Glomerular endothelial cell (primary cell): ENCODE measurements at places on chromosomes 1 and 21.

- DNase-seq, result no peak
These were observed 125.8 kb downstream of the TLR5 start for GRCh38 chr1:223017291-223017690.

GRCh38 chr1:228848406-228848805 is 113.1 kb downstream of the RHOU start:
- no peak for DNase-seq

- DNase-seq, result no peak
These were observed 167.1 kb upstream of the GJB5 start for GRCh38 chr1:34587761-34588160.

DNA sequence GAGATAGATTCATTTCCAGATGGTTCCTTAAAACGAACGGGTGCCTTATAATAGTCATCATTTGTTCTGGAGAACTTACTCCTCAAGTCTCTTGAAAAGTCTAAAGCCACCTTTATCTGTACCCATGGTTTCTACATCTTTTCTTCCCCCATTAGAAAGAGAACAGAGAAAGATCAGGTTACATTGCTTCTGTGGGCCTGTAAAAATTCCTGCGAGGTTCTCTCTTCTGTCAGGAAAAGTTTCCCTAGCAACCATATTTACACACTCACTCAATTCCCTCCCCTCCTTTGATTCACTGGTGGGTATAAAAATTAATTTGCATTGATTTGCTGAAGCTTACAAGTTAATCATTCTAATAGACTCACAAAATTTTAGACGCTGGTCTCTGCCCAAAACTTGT is 6.7 kb downstream of the PHC2 start:
- DNase-seq, result no peak

DNA sequence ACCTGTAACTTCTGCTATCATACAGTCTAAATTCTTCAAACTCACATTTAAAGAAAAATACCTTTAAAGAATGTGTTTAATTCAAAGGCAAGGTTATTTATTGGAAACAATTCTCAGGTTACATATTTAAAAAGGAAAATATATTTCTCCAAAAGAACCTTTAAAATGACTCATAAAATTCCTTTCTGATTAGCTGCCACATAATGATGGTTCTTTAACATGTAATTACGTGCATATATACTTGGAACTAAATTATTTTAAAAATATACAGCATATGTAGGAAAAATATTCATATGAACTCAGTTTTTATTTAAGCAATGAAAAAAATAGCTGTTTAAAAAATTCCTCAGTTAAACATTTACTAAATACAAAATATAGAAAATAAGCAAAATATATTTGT is 173.6 kb downstream of the COP1 start:
- DNase-seq, result no peak

GRCh38 chr1:26121854-26122773 is 10.5 kb downstream of the PDIK1L start:
- DNase-seq, result no peak

- no peak for DNase-seq
These were observed 88.8 kb upstream of the PDE4B start for GRCh38 chr1:65703853-65704252.

DNA sequence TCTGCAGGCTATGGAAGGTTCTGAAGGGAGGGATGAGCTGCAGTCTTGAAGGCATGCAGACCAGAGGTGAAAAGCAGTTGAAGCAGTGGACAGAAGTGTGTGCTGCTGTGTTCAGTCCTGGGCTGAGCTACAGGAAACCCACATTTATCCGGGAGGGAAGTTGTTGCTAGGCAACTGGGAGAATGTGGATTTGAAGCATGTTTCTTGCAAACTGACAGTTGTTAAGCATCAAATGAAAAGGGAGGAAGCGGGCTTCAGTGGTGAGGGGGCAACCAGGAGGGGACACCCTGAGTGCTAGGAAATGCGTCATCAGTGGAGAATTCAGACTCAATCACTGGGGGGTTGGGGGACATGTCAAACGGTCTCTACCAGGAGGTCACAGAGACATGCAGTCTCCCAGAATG is 28.7 kb downstream of the ABCA4 start:
- DNase-seq, result peak; percentile 99

- no peak for DNase-seq
These were observed 25.3 kb downstream of the PADI2 start for GRCh38 chr1:17093822-17094393.

GRCh38 chr1:75855010-75855409 is 58.3 kb downstream of the MSH4 start:
- no peak for DNase-seq

DNA sequence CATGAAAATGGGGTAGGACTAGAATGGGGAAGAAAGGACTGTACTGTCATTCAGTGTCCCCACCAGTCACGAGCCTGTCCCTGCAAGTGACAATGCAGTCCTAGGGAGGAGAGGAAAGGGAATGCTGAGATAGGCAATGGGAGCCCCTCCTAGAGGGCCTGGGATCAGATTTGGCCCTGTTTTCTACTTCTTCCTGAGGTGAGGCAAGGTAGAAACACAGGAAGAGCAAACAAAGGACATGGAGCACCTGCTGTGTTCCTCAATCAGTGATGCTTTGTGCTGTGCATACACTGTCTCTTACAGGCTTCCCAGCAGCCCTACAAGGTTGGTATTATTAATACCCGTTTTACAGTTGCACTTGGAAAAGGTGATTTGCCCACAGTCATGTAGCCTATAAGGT is 6.1 kb downstream of the FABP3 start:
- DNase-seq, result no peak

DNA sequence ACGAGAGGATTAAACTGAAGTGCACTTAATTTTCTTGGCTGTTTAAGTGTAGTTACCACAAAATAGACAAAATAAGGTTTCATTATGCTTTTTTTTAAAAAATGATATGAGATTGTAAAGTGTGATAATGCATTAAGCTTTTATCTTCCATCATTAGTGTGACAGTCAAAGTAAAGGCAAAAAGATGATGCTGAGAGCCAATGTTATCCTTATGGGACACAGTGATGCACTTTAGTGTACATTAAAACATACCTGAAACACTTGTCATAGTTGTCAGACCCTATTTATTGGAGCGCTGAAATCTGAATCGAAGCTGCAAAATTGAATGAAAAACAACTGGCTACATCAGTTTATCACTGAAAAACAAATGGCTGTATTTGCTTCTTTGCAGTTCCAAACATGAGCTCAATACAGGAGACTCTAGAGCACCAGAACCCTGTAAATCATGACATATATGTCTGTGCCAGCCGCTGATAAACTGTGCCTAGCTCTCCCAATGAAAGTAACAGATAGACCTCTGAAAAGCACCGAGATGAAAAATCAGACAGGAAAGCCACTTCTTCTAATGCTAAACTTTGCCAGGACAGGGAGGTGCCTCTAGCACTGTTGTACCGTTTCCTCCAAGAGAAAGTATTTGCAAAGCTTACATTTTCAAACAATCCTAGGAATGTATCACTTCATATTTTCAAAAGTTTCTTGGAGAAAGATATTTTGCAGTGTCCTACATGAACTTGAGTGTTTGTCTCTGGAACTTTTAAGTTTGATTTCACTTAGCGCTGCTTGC is 120.7 kb upstream of the TMPRSS15 start:
- DNase-seq, result no peak

- no peak for DNase-seq
These were observed 45.8 kb downstream of the TMCC2 start for GRCh38 chr1:205273551-205273982.

DNA sequence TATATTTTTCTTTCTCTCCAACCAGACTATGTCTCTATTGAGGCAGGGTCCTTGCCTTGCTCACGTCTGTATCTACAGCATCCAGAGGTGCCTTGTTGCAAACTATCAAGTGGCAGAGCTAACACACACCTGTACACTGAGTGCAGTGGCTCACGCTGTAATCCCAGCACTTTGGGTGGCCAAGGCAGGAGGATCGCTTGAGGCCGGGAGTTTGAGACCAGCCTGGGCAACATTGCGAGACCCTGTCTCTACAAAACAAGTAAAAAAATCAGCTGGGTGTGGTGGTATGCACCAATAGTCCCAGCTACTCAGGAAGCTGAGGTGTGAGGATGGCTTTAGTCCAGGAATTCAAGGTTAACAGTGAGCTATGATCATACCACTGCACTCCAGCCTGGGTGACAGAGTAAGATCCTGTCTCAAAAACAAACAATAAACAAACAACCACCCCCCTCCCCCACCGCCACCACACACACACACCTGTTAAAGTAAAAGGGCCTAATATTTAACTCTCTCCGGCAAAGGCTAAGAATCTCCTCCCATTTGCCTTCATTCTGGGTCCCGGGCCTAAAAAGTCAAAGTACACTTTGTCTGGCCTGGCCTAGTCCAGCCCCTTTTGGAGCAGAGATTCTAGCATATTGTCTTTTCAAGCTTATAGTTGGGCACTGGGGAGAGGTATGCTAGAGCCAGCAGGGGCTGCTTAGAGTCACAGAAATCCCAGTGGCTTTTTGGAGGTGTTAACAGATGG is 9.5 kb upstream of the SLFNL1 start:
- no peak for DNase-seq

- no peak for DNase-seq
These were observed 5.1 kb downstream of the ZC3H12A start for GRCh38 chr1:37479255-37480124.

DNA sequence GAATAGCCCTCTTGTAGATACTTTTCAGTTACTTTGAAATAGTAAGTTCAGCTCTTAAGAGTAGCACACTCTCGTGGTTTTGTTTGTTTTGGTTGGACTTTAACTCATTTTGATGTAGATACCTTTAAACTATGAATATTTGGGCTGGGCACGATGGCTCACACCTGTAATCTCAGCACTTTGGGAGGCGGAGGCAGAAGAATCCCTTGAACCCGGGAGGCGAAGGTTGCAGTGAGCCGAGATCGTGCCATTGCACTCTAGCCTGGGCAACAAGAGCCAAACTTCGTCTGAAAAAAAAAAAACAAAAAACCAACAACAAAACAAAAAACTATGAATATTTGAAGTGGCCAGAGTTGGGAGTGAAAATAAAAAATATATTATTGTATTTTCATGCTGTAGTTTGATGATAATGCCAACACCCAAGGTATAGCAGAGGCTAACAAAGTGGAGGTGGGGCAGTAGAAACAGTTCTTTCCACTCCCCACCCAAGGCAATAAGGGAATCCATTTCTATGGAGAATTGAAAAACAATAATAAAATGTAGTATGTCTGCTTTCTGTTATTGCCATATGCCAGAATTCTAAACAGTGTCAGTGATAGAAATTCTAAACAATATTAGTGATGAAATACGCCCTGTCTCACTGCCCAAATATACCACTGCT is 1.7 kb downstream of the ZNF326 start:
- no peak for DNase-seq

DNA sequence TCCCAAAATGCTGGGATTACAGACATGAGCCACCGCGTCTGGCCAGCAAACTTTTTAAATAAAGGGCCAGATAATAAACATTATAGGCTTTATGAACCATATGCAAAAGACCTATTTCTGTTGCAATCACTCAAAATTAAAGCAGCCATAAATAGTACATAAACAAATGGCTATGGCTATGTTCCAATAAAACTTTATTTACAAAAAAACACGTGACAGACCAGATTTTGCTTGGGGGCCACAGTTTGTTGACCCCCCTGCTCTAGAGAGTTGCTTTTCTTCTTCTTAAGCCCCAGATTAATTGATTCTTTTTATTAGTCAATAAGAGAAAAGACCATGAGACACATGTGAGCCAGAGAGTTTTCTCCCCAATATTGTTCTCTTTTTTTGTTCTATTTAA is 138.3 kb downstream of the MACF1 start:
- DNase-seq, result no peak

DNA sequence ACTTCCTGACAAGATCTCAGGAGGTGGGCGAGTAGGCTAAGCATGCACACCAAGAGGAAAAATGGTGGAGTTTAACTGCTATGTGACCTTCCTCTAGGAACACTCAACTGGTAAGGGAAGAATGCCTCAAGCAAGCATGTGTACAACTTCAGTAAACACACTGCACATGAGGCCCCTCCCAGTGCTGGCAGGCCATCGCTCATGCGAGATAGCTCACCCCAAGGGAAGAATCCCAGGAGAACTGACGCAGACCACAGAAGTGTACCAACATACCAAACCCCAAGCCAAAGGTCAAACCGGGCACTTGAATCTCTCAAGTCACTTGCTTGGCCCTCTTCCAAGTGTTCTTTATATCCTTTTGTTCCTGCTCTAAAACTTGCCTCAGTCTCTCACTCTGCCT is 40.5 kb upstream of the GALNT2 start:
- DNase-seq, result no peak

DNA sequence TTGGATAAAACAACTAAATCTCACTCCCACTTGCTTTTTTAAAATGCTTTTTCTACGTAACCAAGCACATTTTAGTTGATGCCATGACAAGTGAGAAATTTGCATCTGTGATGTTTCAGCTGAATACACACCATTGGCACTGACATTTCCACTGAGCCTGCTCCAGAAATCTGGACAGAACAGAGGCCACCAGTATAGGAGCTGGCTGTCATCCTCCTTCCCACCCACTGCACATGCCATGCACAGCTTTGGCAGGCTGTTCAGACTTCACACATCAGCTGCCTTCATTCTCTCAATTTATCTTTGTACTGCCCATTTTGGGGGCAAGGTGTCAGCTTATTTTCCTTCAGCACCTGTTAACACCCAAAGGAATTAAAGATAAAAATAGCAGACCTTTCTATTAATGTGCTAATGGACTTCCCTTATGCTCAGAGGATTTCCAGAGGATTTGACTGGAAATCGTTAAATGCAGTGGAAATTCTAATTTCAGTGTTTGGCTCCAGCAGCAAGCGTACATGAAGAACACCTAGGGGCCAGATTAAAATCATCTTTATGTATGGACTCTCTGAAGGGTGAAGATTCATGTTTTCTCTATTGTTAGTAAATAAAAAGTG is 12.9 kb upstream of the PODN start:
- no peak for DNase-seq

DNA sequence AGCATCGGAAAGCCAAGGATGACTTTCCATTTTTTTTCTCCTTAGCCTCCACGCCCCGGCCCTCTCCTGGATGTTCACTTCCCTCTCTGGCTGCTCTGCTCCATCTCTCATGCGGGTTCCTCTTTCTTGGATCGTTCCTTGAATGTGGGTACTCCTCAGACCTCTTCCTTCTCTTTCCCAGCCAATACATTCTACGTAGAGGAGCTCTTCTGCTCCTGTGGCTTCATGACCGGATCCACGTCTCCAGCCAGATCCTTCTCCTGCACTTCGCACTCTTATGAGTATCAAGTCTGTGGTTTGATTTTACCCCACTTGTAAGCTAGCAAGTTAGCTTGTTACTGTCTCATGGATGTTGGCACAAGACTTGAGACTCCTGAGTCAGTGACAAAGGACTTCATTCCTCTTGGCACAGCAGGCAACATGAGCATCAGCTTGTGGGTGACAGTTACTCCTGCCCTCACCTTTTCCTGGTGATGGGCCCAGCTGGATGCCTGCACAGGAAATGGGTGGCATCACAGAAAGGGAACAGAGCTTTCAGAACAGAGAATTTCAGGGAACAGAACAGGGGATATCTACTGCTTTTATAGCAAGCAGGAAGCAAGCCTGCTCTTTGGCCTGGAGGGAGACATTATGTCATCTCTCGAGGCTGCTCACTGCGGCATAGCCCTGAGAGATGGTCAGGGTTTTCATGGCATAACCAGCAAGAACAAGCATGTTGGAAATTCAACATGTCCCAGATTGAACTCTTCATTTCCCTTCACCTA is 100.1 kb upstream of the KIF26B start:
- DNase-seq, result no peak
